ENCODE measurements at places on chromosomes 12 and 14.

GRCh38 chr12:40325349-40325960 lies 100.7 kb downstream of the LRRK2 start:
- DNase-seq = peak; percentile 62

GRCh38 chr12:124586756-124587155 lies 19.3 kb upstream of the NCOR2 start:
- DNase-seq = no peak

GRCh38 chr14:55347748-55348147 lies 63.9 kb downstream of the ATG14 start:
- no peak for DNase-seq

GRCh38 chr12:53320352-53321195 lies 836 bp downstream of the AAAS start:
- peak; percentile 19 for DNase-seq

DNA sequence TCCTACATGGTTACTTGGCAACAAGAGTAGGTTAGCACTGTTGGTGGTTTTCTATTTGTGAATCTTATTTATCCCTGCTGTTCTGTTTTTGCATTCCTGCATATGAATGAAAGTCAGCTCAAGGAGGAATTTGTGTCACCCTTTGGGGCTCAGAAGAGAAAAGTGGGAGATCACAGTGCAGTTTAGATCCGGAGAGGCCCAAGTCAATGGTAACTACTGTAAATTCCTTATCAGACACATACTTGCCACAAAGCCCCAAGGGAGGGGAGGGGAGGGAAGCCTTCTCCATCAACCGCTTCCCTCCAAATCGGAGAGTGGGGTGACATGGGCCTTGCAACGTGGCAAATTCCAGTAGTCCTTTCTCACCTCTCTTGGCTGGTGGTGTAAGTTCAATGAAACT lies 15.0 kb downstream of the GSG1 start:
- no peak for DNase-seq

GRCh38 chr12:57754411-57755193 lies at the start of gene MARCHF9:
MARCHF9 (plus strand) TSS chr12:57755103; CDS start chr12:57755529, 426 bp downstream.
- DNase-seq = peak; percentile 54

GRCh38 chr12:88662961-88663360 lies 82.7 kb upstream of the KITLG start:
- DNase-seq = no peak

GRCh38 chr12:100489251-100489820 lies 15.7 kb downstream of the NR1H4 start:
- DNase-seq = no peak

DNA sequence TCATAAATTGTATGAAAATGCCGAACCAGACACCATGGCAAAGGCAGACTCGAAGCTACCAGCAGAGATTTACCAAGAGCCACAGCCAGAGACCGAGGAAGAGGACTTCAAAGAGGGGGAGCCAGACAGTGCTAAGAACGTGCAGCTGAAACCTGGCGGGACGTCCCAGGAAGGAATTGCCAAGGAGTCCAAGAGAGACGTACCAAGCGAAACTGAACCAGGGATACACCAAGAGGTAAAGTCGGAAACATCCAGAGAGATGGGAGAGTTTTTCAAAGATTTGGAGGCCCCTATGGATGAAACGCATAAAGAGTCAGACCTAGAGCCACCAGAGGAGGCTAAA lies 294 bp downstream of the SAMD15 start:
- no peak for DNase-seq

GRCh38 chr12:49535921-49536525 lies 2.8 kb upstream of the KCNH3 start:
- DNase-seq = no peak

- no peak for DNase-seq
Observed at GRCh38 chr14:76311079-76311758, 64.7 kb upstream of the ESRRB start.

GRCh38 chr14:51464411-51464810 lies 187.3 kb upstream of the FRMD6 start:
- no peak for DNase-seq

- peak; percentile 92 for DNase-seq
Observed at GRCh38 chr12:6345319-6346091, 3.6 kb upstream of the TNFRSF1A start.

- no peak for DNase-seq
Observed at GRCh38 chr12:14395074-14395778, 29.7 kb downstream of the ATF7IP start.

GRCh38 chr14:102898298-102898697 lies 24.2 kb upstream of the AMN start:
- DNase-seq = no peak

DNA sequence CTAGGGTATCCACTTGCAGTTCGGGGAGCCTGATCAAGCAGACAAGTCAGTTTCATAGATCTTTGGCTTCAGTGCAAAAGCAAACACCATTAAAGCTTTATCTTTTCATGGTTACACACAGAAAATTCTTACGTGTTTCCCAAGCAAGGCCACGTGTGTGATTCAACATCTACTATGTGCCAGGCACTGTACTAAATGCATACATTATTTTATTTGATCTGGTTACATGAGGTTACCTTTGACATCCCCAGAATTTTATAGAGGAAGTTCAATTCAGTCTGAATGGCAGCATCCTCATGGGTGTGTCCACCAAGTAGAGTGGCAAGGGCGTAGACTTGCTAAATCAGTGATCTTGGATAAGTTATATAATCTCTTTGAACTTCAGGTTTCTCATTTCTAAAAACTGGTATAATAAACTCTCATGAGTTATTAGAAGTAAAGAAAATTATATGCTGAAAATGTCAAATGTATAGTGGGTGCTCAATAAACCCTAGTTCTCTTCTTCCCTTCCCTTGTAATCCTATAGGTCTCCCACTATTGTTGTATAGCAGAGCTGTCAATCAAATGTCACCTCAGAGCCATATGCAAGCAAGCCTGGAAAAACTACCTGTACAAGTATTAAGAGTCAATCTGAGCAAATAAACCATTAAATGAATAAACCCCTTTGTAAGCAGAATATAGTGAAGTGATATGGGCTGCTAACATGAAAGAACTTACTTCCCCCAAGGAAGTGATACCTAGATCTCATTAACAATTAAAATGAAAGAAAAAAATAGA lies 50.3 kb upstream of the TMX1 start:
- DNase-seq = no peak

DNA sequence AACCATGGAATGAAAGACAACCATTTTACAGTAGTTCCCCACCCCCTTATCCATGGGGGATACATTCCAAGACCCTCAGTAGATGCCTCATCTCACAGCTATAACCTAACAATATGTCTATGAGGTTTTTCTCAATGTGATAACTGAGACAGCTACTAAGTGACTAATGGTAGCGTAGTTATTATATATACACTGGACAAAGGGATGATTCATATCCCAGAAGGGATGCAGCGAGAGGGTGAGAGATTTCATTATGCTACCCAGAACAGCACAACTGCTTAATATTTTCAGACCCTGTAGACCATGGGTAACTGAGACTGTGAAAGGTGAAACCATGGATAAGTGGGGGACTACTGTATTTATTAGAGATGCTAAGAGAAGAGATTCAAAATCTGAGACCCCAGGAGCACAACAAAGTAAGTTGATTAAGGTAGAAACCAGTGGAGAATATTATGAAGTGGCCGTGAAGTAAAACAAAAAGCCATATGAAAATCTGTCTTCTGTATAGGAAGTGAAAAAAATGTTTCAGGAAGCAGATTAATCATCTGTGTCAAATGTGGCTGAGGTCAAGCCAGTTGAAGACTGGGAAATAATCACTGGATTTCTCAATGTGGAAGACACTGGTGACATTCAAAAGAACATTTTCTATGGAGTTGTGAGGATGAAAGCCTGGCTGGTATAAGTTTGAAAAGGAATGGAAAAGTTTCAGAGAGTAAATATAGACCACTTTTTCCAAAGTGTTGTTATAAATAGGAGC lies 77.2 kb downstream of the RPL10L start:
- peak; percentile 39 for DNase-seq

GRCh38 chr12:18165422-18165871 lies 75.5 kb upstream of the RERGL start:
- DNase-seq = peak; percentile 38

All from A172 (cell line).